ENCODE measurements at places on chromosomes 13 and 19.

GRCh38 chr13:99650410-99650809 lies 149.1 kb downstream of the TM9SF2 start:
- no peak for DNase-seq

DNA sequence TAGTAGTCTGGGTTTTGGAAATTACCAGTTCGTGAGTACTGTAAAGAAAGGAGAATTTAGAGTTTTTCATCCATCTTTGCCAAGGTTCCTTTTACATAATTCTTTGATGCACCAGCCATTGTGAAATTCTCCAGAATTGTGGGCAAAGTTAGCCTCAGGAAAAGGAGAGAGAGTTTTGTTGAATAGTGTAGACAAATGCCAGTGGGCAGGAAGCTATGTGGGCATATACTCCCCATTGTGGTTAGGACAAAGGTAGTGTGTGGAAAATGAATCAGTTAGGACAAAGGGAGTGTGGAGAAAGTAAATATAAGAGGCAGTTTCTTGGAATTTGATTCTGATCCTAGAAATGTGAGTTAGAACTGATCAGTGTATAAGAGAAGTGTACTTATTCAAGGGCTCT lies 67.9 kb downstream of the PCCA start:
- no peak for DNase-seq

- no peak for DNase-seq
Observed at GRCh38 chr19:56015756-56016155, 29.2 kb downstream of the NLRP5 start.

DNA sequence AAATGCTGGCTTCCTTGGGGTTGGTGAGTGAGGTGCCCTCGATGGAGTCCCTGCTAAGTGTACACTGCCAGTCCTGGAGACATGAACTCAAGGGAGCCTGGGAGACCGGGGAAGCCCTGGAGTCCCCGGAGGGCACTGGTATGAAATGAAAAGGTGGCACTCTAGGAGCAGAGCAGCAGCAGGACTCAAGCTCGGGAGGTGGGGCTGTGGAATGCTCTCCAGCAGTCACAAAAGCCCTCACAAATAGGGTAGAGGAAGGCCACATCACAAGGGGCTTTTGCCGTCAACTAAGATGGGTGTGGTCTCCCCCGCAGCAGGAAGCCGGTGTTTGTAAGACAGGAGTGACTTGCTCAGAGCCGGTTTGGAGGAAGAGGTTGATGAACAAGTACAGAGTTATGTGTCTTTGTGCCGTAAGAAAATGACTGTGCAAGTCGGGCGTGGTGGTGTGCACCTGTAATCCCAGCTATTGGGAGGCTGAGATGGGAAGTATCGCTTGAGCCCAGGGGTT lies 19.3 kb downstream of the CCNE1 start:
- peak; percentile 56 for DNase-seq

DNA sequence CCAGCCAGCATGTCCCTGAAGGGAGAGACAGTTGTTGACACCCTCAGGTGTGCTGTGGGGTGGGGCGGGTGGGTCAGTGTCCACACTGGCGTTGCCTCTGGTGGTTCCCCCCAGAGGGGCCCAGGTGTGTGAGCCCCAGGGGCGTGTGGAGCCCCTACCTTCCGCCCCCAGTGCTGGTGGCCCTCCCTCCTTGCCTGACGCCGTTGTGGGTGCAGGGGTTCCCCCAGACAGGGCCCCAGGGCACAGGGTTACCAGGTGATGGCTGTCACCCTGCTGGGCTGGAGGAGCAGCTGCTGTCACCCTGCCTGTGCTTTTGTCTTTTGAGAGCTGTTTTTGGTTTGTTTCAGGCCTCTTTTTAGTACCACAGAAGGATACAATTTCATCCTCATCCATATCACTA lies 27.2 kb downstream of the ATP4B start:
- no peak for DNase-seq

GRCh38 chr19:30743011-30743410 lies 370.8 kb downstream of the ZNF536 start:
- DNase-seq = no peak

DNA sequence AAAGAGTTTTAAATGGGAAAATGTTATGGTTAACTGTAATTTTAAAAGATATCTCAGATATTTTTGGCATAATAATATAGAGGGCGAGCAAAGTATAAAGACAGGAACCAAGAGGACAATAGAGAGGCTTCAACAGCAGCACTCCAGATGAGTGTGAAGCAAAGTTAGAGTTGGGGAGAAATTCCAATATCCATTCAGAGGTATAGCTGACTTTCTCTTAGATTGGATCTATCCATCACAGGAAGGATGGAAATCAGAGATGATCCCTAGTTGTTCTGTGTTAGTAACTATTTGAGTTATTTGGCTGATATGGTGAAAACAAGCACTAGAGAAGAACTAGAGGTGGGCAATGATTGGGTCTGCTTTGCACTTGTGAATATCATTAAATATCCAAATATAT lies 786.0 kb upstream of the KLHL1 start:
- DNase-seq = no peak

GRCh38 chr19:13100031-13100588 lies 2.5 kb downstream of the LYL1 start:
- DNase-seq = peak; percentile 75

DNA sequence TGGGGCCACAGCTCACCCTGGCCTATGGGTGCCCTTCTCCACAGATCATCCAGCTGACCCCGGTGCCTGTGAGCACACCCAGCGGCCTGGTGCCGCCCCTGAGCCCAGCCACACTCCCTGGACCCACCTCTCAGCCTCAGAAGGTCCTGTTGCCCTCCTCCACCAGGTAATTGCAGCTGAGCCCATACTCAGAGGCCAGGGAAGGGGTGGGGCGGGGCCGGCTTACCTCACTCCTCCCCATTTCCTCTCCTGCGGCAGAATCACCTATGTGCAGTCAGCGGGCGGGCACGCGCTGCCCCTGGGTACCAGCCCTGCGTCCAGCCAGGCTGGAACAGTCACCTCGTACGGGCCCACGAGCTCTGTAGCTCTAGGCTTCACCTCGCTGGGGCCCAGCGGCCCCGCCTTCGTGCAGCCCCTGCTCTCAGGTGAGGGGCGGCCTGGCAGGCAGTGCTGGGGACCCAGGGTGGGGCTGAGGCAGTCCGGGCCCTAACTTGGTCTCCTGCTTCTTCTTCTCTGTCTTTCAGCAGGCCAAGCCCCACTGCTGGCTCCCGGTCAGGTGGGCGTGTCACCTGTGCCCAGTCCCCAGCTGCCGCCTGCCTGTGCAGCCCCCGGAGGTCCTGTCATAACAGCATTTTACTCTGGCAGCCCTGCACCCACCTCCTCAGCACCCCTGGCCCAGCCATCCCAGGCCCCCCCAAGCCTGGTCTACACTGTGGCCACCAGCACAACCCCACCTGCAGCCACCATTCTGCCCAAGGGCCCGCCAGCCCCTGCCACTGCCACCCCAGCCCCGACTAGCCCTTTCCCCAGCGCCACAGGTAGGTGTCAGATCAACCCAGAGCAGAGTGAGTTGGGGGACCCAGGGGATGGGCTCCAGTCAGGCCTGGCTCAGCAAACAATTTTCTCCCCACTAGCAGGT lies 9.6 kb upstream of the PRR19 start:
- no peak for DNase-seq

DNA sequence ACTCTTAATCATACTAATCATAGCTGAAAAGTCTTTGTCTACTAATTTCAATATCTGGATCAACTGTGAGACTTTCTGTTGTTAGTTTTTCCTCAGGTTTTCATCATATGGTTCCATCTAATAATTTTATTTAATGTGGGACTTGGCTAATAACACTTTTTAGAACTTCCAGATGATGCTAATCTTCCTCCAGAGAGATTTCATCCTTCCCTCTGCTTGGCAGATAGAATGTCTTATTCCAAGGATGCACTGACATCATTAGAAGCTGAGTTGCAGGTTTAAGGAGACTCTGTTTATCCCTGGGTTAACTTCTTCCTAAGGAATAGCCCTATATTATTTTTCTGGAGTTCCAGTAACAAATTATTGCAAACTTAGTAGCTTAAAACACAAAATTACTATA lies 325.6 kb downstream of the COG6 start:
- DNase-seq = no peak

DNA sequence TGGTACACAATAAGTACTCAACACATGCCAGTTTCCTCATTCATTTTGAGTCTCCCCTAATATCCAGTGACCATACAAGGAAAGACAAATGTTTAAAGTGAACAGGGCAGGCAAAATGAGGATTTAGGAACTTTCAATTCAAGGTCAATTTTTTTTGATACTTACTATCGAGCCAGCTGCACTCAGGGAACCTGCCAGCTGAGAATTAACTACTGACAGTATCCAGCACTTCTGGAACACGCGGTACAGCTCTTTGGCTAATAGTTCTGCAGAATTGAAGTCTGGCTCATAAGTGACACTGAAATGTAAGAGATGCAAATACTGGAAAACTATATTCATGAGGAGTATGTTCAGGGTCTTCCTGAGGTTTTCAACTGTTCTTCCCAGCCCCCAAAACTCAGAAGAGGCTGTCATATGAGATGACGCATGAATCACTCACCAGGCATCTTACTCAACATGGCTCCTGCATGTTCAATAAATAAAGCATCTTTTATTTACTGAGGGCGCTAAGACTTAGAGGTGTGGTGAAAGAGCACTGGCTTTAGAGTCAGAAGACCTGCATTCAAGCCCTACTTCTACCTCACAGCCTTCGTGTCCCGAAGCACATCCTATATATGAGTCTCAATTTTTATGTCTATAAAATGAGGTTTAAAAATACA lies 25.6 kb downstream of the RUBCNL start:
- no peak for DNase-seq

GRCh38 chr13:108574856-108575255 lies 54.6 kb upstream of the MYO16 start:
- no peak for DNase-seq

GRCh38 chr19:49069026-49069425 lies 3.5 kb downstream of the KCNA7 start:
- DNase-seq = no peak

DNA sequence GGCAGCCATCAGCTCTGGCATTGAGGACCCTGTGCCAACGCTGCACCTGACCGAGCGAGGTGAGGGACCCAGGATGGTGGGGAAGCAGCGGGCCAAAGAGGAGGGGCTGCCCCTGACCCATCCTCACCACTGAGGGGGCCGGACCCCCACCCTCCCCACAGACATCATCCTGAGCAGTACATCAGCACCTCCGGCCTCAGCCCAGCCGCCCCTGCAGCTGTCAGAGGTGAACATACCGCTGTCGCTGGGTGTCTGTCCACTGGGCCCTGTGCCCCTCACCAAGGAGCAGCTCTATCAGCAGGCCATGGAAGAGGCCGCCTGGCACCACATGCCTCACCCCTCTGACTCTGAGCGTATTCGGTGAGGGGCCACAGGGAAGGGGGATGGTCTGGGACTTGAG lies 7.3 kb downstream of the LENG1 start:
- DNase-seq = no peak

DNA sequence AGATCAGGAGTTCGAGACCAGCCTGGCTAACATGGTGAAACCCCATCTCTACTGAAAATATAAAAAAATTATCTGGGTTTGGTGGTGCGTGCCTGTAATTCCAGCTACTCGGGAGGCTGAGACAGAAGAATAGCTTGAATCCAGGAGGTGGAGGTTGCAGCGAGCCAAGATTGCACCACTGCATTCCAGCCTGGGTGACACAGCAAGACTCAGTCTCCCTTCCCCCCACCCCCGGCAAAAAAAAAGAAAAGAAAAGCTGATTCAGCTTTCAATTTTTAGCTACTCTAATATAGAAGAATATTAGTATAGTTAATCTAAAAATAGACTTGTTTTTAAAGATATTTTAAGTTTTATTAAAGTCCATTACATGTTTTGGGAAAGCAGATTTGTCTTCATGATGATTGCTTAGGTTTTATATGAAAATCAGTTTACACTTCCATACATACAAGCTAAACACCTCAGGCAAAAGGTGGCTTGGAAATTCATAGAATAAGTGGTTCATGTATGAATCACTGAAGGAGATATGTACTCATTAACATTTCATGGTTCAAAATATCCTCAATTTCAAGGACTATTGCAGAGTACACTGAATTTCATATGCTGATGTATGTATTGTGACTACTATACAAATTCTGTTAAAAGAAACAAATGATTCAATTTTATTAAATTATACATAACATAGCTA lies 165.2 kb downstream of the TDRD3 start:
- DNase-seq = no peak

DNA sequence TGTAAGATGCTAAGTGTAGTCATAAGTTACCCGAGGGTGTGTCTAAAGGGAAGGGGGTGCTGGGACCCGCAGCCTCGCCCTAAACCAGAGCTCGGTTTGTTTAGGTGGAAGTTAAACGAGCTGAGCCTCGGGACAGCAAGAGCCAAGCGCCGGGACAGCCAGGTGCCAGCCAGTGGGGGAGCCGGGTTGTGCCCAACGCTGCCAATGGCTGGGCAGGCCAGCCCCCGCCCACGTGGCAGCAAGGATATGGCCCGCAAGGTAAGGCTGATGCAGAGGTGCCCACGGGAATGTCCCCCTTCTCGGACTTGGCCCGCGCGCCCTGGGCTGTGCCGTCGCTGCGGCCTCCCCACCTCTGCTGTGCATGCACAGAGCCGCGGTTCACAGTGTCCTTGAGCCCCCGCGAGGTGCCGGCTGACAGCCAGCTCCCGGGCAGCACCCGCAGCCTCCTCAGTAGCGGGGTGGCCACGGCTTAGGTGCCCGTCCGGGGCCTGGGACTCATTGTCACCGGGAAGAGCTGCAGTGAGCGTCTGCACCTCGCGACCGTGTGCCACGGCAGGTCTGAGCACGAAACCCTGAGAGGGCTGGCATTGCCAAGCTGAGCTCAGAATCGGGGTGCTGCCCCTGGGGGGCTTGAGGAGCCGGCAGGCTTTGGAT lies 9.3 kb upstream of the RPS15 start:
- no peak for DNase-seq

DNA sequence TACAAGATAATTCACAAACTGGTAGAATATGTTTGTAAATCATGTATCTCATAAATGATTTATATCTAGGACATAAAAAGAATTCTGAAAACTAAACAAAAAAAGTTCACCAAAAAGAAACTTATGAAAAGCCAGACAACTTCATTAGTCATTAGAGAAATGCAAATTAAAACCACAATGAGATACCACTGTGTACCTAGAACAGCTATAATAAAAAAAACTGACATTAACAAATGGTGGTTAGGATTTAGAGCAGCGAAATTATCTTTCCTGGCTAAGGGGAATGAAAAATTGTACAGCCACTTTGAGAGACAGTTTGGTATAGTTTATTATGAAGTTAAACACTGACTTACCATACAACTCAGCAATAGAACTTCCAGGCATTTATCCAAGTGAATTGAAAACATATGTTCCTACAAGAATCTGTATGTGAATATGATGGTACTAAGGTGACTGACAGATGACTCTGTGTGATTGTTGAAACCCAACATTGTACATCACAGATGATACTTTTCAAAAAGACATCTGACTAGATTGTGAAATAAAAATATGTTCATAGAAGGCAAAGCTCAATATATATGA lies 41.8 kb downstream of the UGGT2 start:
- DNase-seq = no peak

All from activated naive CD8-positive, alpha-beta T cell treated with anti-CD3 and anti-CD28 coated beads, Interleukin-2, amount 50 U/mL, for 24 hours (primary cell).